ENCODE measurements at places on chromosomes 3 and 15.

DNA sequence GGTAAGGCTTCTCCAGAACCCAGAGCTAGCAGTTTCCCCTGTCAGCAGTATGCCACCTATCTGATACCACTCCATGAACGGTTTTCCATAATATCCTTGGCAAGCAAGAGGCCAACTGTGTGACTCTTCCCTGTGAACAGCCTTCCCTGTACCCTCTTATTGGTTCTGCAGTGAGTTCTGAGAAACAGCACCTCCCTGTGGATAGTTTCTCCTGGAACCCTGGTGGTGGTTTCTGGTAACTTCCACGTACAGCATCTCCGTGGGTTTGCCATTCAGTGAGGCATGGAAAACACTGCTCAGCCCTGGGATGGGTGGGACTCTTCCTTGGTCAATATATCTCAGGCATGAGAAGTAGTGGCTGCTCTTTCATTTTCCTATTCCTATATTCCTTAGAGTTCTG is 19.4 kb upstream of the SERPINI2 start:
- DNase-seq = peak; percentile 22

DNA sequence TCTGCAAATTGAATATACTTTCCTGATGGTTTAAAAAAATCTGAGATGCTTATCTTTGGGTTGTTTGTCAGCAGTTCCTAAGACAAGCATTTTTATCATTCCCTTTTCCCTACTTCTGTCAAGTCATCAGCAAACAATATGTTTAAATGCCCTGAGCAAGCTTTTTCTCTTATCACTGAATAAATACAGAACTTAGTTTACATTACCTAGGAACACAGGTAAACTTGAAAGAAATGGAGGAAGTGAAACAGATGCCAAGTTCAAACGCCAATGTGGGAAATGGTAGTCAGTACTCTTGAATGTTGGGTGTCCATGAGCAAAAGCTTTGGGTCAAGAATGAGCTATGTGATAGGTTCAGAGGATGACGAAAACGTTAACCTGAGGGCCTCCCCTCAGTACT is 17.2 kb upstream of the TCAIM start:
- DNase-seq = peak; percentile 80

GRCh38 chr3:131363275-131363674 is 18.3 kb upstream of the NUDT16 start:
- DNase-seq = no peak

DNA sequence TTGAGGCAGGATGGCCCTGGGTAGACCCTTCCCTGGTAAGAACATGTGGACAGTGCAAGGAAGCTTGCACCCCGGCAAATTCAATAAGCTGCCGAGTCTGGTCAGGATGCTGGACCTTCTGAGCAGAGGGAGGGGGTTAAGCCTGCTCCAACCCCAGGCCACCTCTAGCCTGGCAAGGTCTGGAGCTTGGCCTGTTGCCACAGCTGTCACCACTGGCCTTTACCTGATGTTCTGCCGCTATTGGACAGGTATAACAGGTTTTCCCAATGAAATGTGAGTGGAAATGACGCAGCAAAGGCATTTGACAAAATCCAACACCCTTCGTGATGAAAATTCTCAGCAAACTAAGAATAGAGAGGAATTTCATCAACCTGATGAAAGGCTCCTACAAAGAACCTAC is 699 bp upstream of the MESP1 start:
- no peak for DNase-seq

DNA sequence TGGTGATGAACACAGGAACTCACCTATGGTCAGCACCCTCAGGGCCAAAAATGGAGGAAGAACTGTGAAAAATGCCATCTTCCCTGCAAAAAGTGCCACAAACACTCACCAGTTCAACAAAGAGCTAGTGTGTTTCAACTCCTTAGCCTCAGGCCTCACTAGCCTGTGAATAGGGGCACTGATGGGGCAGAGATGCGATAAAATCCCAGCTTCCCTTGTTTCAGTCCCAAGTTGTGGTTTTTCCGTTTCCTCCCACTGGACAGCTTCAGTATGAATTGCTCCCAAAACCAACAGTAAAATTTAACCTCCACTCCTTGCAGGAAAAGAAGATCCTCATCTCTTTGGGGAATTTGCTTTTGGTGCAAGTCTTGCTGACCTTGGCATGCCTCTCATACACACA is 117.4 kb upstream of the ADAMTS9 start:
- DNase-seq = no peak

- no peak for DNase-seq
These were observed 95.2 kb upstream of the RBMS3 start for GRCh38 chr3:29185706-29186105.

GRCh38 chr3:152522036-152522435 is 253.3 kb downstream of the MBNL1 start:
- no peak for DNase-seq

Measured in HepG2 (cell line).